KBM-7 (cell line): ENCODE measurements at places on chromosomes 3 and 15.
A peak's percentile ranks its signal among the peaks of the same experiment; 100 is the strongest.

DNA sequence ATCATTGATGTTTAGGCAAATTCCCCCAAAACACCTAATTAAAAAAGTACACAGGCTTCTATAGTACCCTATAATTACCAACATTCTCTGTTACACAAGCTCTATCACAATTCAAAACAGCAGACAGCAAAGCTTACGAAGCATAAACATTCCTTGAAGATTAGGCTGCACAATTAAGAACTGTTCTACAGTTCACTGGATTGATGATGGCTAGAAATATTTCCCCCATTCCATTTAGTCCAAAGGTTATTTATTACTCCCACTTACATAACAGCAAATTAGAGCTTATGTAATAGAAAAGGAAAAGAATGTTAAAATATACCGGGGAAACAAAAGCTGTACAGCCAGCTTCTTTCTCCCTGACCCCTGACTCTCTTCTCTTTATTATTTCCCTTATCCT, 49.3 kb downstream of the UACA start:
- DNase-seq, result no peak

- DNase-seq, result no peak
Observed at GRCh38 chr3:110859336-110859735, 212.3 kb upstream of the NECTIN3 start.

DNA sequence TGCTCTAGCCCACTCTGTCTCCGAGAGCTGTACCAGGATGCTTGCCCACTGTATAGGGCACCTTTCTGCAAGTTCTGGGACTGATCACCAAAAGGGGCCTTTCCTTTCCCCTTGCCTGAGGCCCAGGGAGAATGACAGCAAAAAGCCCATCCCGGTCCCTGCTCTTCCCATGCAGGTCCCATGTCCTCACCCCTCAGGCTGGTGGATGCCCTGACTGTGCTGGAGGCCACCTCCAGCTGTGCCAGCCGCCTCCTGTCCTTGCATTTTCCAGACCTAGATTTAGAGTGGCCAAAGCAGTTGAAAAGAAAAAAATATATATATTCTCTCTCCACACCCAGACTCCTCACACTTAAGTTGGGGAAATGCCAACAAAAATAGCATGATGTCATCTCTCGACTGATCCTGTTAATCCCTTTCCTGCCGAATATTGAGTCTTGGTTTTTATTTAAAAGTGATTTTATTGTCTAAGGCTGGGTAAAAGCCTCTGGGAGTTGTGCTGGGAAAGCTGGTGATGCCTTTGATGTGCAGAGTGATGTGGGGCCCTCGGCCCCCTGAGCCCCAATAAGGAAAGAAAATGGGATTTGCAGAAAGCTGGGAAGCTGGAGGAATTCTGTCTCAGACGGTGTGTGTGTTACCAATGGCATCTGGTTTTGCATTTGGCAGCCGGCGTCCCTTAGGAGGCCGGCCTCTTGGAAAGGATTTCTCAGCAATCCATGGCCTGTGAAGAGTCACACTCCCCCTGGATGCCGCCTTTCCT, 29.3 kb upstream of the TPM1 start:
- no peak for DNase-seq

DNA sequence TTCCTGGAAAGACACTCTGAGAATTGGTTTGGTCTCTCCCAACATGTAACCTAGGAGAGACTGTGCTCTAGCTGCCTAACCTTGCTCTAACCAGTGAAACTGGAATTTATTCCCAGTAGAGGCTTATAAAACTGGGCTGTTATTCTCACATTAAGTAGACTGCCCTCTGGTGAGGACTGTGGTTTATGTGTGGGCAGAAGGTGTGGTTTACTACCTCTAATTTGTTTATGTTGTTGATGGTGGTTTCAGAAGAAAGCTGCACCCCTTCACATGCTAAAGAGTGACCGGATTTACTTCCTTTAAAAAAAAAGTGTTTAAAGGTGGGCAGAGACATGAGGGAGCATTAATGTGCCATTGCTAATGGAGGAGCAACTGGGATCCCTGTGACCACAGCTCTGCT, 273.2 kb downstream of the MECOM start:
- no peak for DNase-seq

- DNase-seq, result no peak
Observed at GRCh38 chr3:157225001-157225400, 65.1 kb upstream of the CCNL1 start.

DNA sequence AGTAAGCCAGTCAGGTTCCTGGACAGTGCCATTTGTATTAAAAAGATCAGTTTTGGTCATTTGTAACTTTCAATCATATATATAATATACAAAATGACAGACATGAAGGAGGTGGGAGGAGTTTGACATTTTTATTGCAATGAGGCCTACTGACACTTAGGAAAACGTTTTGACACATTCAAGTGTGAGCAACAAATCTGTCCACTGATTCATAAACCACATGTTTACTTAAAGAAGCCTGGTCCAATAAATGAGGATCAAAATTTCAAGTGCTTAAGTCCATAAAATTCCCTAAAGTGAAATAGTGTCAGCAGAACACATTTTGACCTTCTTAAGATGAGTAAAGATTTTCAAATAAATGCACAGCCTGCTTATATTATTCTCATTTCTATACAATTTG, 137.3 kb downstream of the MECOM start:
- no peak for DNase-seq

- DNase-seq, result no peak
Observed at GRCh38 chr3:88408935-88409334, 259.2 kb downstream of the C3orf38 start.

- DNase-seq, result no peak
Observed at GRCh38 chr15:62834686-62835329, 207.7 kb upstream of the TPM1 start.

GRCh38 chr3:150158943-150159625, 188.4 kb upstream of the PFN2 start:
- no peak for DNase-seq

- DNase-seq, result no peak
Observed at GRCh38 chr15:64824929-64825430, 467 bp downstream of the PIF1 start.

DNA sequence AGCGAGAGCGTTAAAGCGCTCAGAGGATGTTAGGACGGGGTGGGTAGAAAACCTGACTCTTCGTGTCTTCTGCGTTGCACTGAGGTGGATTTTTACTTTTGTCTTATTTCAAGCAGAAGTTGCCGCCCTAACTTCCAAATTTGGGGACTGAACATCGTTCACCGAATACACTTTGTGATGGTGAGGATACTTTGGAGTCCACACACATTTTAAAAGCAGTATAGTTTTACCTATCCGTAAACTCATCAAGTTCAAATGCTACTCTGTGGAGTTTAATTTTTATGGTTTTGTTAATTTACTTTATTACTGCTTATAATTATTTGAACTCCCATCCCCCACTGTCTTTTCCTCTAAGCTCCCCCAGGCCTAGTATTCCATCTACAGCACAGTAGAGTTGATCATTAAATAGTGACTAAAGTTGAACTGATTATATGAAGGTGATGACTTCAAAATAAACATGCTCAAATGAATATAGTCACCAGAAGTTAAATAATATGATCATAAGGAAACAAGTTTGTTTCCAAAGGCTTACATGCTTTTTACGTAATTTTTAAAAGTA, 617 bp upstream of the EOGT start:
- DNase-seq, result no peak

- no peak for DNase-seq
Observed at GRCh38 chr3:31725976-31726375, 193.3 kb downstream of the STT3B start.

DNA sequence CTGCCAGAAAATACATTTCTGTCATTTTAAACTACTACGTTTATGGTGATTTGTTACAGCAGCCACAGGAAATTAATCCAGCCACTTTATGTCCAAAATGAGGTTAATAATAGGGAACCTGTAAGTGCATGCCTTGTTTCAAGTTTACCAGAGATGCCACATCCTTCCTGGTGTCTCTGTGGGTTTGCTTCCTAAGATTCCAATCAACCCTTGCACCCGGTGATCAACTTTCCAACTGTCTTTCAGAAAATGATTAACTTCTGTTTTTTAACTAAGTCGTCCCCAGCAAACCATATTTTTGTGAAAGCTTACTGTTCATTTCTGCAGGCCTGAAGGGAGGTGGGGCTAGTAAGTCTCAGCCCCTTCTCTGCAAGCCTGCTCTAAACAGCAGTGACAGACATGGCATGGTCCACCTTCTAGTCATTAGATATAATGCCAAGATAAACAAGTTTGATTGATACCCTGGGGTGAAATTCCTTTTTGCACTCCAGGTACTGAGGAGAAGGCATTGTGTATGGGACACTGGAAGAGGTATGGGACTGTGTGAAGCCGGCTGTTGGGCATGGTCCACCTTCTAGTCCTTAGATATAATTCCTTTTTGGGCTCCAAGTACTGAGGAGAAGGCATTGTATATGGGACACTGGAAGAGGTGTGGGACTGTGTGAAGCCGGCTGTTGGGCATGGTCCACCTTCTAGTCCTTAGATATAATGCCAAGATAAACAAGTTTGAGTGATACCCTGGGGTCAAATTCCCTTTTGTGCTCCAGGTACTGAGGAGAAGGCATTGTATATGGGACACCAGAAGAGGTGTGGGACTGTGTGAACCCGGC, 11.1 kb upstream of the TMC3 start:
- peak; percentile 85 for DNase-seq

GRCh38 chr3:103977417-103977816, 1389.3 kb upstream of the ALCAM start:
- DNase-seq, result no peak

DNA sequence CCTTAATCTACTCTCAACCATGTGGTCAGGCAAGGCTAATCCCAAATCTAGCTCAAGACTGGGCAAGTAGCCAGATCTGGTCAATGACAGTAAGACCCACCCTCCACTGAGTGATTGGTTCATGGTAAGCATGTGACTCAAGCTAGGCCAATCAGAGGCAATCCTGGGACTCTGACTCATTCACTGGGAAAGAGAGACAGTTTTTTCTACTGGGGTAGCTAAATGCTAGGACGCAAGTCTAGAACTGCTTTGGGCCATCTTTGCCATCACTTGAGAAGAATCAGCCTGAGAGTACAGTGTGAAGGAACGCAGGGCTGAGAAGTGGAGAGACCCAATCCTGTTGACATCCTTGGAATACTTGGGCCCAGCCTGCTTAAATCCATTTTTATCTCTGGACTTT, 9.4 kb upstream of the RAD18 start:
- peak; percentile 24 for DNase-seq

DNA sequence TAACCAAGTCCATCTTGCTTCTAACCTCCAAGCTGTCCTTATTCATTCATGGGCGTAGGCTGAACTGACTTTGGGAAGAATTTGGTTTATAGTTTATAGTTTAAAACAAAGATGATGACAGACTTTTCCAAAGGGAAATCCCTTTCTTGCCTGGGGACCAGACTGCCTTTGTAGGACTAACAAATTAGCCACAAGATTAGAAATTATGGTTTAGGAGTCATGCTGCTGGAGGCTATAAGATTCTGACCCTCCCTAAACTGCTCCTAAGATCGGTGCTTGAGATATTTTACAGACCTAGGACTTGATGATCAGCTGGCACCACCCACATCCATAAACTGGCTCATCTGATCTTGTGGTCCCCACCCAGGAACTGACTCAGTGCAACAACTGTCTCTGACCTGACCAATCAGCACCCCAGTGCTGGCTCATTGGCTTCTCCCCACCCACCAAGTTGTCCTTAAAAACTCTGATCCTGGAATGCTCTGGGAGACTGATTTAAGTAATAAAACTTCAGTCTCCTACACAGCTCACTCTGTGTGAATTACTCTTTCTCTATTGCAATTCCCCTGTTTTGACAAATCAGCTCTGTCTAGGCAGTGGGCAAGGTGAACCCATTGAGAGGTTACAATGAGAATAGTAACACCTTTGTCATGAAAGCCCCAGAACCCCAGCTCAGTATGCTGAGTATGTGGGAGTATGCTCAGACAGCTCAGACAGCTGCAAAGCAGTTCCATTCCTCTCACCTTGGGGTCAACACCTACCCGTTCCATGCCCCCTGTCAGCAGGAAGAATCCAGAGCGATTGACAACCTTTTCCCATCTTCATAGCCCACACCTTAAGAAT, 51.6 kb upstream of the C15orf39 start:
- DNase-seq, result no peak

GRCh38 chr3:33758281-33758680, 40.1 kb upstream of the PDCD6IP start:
- DNase-seq, result no peak

DNA sequence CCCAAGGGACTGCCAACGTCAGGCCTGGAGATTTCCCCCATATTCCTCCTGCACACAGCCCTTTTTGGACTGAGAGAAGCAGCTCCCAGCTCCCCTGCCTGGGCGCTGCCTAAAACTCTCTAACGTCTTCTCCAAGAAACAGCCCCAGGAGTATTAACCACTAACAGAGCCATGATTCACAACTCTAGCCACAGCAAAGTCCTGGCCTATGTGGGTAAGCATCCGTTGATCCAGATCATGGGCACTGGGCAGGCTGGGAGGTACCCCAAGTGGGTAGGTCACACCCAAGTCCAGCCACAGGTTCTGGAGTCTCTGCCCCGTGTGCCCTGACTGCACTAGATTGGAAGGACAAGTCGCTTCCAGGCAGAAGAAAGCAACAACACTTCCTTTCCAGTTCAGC, 31.9 kb downstream of the NBEAL2 start:
- DNase-seq, result no peak

DNA sequence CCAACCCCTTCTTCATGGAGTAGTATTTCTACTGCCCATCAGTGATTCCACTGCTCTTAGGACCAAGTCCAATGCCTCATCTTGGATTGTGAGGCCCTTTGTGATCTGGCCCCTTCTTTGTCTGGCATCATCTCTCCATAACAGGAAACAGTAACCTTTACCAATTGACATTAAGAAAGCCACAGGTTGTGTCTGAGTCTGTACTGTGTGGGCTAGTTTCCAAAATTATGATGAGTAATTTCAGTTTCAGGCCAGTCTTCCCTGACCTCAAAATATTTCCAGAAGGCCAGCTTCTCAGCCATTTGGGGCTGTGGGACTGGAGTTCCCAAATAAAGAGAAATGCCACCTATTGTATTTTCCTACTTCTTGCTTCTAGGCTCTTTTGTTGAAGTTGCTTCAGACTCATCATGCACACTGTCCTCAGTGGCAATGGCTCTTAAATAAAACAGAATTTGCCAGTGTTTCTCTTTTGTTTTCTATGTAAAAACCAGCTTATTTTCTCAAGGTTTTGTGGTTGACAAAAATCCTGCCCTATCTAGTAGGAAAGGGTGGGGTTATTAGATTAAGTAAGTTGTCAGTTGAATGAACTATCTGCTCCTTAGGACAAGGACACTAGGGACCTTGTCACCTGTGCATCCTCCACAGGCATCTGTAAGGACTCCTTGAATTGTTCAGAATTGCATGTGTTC, 47.0 kb upstream of the ACKR4 start:
- peak; percentile 61 for DNase-seq

GRCh38 chr15:67832897-67833709, 6.7 kb downstream of the RNU6-1 start:
- DNase-seq, result no peak

GRCh38 chr3:167691366-167691765, 37.6 kb upstream of the WDR49 start:
- peak; percentile 72 for DNase-seq
